ENCODE measurements at places on chromosomes 11 and 22.
A peak's percentile ranks its signal among the peaks of the same experiment; 100 is the strongest.

GRCh38 chr11:41398175-41398574 lies 61.3 kb downstream of the LRRC4C start:
- no peak for DNase-seq

GRCh38 chr11:119788096-119788883 lies 59.3 kb upstream of the NECTIN1 start:
- peak; percentile 18 for DNase-seq

DNA sequence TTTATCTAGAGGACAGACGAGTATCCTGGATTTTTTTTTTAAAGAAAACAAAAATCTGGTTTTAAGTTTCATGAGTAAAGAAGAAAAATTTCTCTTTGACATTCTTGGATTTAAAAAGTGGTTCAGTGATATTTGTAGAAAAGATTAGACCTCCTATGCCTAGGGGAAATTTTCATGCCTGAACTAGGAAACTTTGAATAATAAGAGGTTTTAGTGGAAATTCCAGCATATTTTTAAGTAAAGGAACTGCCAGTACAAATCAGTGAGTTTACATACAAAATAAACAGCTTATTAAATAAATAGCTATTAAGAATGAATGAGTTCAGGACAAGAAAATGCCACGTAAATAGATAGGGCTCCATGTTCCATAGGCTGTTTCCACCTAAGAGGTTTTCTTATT lies 17.5 kb downstream of the JAM3 start:
- DNase-seq = no peak

GRCh38 chr11:70250876-70251658 lies 19.4 kb upstream of the PPFIA1 start:
- peak; percentile 72 for DNase-seq

DNA sequence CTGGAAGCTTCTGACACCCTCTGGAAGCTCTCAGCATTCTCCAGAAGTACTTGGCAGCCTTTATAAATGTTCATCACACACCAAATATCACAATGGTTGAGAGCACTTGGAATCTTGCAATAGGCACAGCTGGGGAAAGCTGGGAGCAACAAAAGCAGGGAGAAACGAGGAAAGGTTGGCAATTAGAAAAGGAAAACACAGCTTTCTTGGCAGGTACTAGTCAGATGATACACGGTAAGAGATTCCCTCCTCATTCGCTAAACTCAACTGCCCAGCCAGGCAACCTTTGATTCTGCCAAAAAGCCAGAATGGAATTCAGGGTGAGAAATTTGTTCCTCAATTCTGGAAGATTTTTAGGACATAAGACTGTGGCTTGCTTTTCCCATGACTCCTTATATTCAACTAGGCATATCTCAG lies 576.9 kb upstream of the ANO5 start:
- DNase-seq = peak; percentile 28

- peak; percentile 36 for DNase-seq
Observed at GRCh38 chr11:47394050-47394321, 14.4 kb upstream of the SLC39A13 start.

- no peak for DNase-seq
Observed at GRCh38 chr22:29043906-29044575, 17.6 kb downstream of the C22orf31 start.

DNA sequence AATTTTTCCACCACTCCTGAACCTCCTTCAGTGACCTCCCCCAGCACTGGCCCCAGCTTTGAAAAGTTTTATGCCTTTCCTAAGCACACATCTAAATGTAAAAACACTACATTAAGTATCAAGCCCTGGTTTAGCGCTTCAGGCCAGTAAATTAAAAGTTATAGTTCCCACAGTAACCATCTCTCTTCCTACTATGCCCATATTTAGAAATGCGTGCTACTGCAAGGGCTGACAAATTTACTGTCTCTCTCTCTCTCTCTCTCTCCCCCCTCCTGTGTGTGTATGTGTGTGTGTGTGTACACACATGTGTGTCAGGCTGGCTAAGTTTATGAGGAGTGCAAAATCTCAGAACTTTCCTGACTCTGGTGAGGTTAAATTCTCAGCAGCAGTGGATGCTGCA lies 231.4 kb downstream of the LARGE1 start:
- DNase-seq = no peak

GRCh38 chr11:45525393-45525792 lies 140.0 kb downstream of the CHST1 start:
- no peak for DNase-seq

DNA sequence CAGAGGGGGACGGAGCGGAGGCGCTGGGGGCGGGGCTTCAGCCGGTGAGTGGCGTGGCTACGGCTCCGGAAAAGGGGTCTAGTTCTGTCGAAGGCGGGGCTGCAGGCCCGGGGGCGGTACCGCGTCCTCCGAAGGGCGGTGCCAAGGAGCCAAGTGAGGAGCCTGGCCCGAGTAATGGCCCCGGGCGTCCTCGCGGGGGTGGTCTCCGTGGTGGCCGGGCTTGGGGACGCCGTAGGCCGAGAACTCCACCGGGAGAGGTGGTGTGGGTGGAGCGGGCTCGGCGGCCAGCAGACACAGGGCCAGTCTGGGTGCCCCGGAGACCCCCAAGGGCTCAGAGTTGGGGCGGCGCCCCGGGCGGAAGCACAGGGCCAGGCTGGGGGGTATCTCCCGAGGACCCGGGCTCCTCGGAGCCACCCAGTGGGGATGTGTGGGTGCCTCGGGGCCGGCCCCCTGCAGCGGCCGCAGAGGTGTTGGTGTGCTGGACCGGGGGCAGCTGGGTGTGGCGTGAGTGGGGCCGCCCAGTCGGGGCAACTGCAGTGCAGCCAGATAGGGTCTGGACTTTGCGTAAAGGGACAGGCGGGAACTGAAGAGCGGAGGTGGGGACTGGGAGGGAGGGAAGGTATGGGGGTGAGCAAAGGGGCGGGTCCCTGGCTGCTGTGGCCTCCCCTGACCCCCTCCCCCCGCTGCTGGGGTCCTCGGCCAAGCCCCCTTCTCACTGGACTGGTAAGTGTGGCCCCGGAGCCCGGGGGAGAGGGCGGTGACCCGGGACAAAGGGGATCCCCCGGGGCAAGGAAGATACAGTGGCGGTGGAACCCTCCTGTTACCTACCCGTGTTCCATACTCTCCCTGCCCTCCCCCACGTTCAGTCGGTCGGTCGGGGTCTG lies 838 bp downstream of the FKBP2 start:
- DNase-seq = peak; percentile 77

- peak; percentile 60 for DNase-seq
Observed at GRCh38 chr11:17652556-17652955, 66.8 kb upstream of the MYOD1 start.

GRCh38 chr11:77409046-77409445 lies 64.8 kb downstream of the PAK1 start:
- no peak for DNase-seq

DNA sequence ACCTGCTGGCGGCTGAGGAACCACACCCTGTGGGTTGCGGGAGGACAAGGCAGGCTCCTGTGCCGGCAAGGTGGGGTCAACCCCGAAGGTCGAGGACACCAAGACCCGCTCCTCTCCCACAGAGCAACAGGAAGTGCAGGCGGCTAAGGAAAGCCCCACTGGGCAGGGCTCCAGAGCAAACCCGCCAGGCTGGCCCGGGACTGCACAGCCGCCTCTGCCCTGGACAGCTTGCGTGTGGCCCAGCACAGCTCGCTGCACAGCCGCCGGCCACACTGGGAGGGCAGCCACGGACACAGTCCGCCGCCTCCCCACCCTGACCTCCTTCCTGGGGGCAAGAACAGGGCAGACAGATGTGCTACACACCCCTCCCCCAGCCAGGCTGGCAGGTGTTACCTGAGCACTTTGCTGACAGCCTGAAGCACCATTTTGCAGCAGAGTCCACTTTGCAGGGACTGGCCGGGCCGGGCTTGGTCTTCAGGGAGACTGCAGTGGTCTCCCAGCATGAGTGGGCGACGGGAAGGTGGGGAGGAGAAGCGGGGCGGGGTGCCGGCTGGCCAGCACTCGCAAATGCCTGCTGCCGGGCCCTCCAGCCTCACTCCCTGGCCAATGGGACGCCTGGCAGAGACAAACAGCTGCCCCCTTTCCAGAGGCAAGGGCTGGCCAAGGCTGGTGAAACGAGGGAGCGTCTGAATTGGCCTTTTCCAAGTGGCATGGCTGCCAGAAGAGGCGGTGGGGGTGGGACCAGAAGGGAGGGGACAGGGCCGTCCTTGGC lies at the start of gene MOB2:
MOB2 (minus strand) TSS at position 726 of the 772 bp plus-strand sequence; CDS start at position 503, 223 bp downstream.
- peak; percentile 54 for DNase-seq

DNA sequence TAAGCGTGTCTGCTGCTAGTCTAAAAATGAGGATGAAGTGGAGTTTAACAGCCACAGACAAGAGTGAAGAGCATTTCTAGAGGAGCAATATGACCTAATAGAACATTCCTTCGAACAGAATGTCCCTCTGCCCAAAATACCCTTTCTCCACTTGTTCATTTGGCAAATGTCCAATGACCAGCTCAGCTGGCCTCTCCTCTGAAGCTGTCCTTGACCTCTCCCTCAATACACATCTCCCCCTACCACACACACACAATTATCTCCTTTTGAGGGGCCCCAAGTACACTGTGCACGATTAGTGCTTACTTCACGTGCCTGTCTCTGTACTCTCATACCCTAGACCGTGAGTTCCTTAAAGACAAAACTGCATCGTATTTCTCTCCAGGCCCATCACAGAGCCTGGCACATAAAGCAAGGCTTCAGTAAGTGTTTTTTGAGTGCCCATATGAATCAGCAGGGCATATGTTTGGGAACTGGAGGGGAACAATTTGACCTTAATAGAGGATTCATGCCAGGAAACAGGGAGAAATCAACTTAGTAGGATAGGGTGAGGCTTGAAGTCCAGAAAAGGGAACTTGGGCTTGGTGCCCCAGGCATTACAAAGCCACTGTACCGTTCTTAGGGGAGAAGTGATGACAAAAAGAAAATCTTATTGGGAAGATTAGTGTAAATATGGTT lies 18.1 kb upstream of the NCAM1 start:
- DNase-seq = no peak

DNA sequence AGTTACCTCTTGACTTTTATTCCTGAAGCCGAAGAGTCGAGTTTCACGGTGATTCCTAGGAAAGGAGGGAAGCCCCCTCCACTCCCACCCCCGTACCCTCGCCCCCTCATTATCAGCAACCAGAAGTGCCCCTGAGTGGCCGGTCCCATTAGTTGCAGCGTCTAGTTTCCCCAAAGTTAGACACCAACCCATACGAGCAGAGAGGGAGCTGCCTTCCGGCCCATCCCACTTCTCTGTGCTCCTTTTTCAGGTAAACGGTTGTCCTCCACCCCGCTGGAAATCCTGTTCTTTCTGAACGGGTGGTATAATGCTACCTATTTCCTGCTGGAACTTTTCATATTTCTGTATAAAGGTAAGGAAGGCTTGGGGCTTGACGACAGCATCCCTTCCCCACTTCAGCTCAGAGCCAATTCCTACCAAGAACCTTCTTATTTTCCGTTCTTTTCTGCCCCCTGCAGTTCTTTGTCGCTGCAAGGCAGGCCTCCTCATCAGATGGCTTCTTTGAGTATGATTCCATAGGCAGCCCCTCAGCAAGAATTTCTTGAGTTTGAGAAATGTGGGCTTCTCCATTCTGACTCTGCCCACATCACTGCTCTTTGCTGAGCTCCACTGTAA lies 701 bp downstream of the TMEM216 start:
- DNase-seq = peak; percentile 34

DNA sequence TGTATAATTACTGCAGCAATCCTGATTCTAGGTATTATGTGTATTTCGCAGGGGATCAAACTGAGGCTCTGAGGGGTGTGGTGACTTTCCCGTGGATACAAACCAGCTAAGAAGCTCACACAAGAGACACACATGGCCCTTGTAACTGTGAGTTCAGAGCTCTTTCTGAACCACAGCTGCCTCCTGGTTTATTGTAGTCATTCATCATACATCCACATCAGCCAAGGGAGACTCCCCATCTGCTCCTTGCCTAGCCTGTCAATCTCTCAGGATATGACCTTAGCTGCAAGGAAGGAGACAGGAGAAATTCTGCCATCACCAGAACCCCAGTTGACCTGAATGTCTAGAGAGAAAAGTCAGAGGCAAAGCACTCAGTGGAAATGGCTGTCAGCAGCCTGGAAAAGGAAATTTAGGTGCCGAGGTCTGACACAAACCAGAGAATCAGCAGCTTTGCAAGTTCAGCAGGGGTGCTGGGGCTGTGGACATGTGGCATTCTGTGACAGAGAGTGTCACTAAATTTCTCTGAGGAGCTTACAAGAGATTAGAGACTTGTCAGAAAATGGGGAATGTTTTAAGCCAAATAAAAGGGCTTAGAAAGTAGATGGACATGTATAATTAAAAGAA lies 209.5 kb downstream of the AASDHPPT start:
- DNase-seq = no peak

GRCh38 chr11:2512431-2513407 lies 67.9 kb downstream of the KCNQ1 start:
- DNase-seq = peak; percentile 27

DNA sequence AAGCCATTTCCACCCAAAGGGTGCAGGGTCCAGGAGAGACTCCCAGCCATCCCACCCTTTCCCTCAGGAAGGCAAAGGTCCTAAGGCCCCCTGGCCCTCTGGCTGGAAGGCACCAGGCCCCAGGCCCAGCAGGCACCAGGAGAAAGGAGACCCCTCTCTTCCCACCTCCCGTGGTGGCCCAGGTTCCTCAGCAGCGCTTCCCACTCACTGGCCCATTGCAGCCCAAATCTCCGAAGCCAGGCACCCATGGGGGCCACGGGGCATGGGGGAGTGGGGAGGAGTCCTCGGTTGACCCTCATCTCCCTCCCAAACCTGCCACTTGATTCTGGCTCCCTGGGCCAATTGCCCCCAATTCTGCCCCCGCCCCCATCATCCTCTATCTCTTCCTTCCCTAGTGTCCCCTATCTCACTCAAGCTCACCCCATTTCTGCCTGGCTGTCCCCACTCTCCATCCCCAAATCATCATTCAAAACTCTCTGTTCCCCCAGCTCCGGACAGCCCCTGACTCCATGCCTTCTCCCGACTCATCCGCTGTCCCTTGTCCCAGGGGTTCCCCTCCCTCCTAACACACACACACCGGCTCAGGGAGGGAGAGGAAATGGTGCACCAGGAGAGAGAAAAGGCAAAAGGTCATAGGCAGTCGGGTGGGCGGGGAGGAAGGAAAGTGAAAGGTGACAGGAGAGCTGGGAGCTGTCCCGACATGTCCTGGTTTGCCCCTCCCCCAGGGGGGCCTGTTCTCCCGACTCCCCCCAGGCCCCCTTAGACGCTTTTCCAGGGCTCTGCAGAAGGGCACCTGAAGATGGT lies 1.2 kb downstream of the LIF start:
- peak; percentile 18 for DNase-seq

- DNase-seq = no peak
Observed at GRCh38 chr11:69634069-69634468, 6.9 kb upstream of the CCND1 start.

GRCh38 chr11:116169776-116170175 lies 603.0 kb downstream of the BUD13 start:
- DNase-seq = no peak

- no peak for DNase-seq
Observed at GRCh38 chr11:26859416-26859815, 134.5 kb upstream of the FIBIN start.

DNA sequence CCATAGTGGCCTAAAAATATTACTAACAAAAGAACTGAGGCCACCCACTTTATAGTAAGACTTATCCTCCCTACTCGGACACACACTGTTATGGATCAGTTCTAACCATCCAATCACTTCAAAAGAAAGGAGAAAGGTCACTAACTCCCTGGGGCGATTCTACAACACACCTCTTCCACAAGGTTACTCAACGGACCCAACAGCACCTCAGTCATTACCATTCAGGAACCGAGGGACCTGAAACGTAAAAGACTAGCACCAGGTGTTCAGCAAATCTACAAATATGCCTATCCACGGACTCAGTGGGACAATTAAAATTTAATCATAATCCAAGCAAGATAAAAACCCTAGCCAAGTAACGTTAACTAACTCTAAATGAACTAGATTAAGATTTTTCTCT lies 1.6 kb downstream of the HNRNPUL2 start:
- no peak for DNase-seq

- no peak for DNase-seq
Observed at GRCh38 chr11:128940603-128941002, 2.1 kb downstream of the TP53AIP1 start.

- no peak for DNase-seq
Observed at GRCh38 chr11:133840479-133840941, 4.8 kb downstream of the SPATA19 start.

All from left hindlimb (tissue), 1 donor.